ENCODE measurements at places on chromosomes 7 and 10.

- no peak for DNase-seq
These were observed 251.2 kb upstream of the GRB10 start for GRCh38 chr7:51033727-51034520.

- no peak for DNase-seq
These were observed 321.2 kb downstream of the DNAJB6 start for GRCh38 chr7:157657741-157658740.

- no peak for DNase-seq
These were observed 10.6 kb downstream of the HACD1 start for GRCh38 chr10:17606547-17607040.

DNA sequence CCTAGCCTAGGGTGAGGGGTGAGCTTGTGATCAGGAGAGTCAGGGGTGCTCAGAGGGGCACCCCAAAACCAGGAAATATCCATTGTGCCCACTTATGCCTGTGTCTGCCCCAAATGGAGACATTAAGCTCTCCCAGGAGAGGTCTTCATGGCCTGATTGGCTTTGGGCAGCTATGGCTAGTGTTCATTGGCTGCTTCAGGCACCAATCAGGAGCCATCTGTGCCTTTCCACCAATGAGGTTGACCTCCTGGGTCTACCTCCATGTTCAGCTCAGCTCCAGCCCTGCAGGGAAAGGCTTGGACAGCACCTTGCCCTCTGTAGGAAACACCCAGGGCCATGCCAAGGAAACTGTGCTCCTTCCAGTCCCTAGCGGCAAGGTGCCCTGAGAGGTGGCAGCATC, 23.9 kb upstream of the HSPB1 start:
- DNase-seq: no peak

DNA sequence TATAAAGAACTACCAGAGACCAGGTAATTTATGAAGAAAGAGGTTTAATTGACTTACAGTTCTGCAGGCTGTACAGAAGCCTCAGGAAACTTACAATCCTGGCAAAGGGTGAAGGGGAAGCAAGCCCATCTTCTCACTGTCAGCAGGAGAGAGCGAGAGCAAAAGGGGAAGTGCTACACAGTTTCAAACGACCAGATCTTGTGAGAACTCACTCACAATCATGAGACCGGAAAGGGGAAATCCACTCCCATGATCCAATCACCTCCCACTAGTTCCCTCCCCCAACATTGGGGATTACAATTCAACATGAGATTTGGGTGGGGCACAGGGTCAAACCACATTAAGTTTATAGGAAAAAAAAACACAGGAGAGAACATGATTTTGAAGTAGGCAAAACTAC, 222.1 kb upstream of the SHH start:
- DNase-seq: no peak

DNA sequence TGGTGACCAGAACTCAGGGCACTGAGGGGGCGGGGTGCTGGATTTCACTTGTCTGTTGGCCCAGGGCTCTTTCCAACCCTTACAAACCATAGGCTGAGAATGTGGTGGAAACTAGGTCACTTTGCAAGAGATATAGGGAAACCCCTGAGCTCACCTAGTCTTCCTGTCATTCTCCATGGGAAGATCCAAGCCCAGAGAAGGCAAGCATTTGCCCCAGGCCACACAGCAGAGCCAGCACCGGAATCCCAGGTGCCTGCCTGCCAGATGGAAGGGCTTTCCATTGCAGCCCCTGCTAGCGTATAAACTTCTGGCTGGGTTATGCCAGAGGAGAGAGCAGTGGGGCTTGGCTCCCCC, 427 bp downstream of the PYROXD2 start:
- no peak for DNase-seq

- peak; percentile 1 for DNase-seq
These were observed 113.8 kb upstream of the PPP2R2D start for GRCh38 chr10:131786756-131787605.

GRCh38 chr7:34153656-34154270, 248.4 kb downstream of the BMPER start:
- DNase-seq: no peak

DNA sequence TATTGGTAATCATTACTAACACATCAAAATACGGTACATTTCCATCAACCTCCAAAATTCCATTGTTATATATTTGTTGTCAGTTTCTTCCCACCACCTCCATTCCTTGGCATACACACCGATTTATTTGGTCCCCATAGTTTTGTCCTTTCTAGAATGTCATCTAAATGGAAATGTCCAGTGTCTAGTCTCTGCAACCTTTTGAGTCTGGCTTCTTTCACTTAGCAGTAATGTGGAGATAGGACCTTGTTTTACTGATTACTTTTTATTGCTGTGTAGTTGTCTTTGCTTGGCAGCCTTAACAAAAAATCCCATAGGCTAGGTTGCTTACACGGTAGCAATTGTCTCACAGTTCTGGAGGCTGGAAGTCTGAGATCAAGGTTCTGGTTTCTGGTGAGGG, 22.5 kb downstream of the TRRAP start:
- DNase-seq: no peak

DNA sequence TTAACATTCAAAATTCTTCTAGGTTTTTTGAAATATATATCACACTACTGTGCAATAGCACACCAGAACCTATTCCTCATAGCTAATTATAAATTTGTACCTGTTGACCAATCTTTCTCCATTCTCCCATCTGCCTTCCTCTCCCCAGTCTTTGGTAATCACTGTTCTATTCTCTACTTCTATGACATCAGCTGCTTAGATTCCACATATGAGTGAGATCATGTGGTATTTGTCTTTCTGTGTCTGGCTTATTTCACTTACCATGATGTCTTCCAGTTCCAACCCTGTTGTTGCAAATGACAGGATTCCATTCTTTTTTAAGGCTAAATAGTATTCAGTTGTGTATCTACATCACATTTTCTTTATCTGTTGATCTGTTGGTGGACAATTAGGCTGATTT, 54.4 kb upstream of the CCDC6 start:
- no peak for DNase-seq

DNA sequence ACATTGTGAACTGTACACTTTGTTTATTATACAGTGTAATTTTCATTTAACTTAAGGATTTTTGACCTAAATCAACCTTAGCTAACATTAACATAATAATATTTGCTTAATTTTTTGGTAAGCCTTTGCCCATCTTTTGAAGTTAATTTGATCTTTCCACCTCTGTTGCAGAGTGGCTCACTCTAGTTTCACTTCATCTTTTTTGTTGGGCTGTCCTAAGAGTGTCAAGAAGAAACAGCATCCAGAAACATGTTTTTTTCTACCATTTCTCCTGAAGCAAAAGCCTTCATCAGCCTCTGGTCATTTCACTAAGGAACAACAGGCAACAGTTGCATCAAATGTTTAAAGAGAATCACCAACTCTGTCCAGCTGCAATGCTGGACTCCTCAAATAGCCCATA, 824.7 kb downstream of the REEP3 start:
- DNase-seq: no peak
